Kidney (tissue), 22 donors: ENCODE measurements at places on chromosomes 2 and 18.

DNA sequence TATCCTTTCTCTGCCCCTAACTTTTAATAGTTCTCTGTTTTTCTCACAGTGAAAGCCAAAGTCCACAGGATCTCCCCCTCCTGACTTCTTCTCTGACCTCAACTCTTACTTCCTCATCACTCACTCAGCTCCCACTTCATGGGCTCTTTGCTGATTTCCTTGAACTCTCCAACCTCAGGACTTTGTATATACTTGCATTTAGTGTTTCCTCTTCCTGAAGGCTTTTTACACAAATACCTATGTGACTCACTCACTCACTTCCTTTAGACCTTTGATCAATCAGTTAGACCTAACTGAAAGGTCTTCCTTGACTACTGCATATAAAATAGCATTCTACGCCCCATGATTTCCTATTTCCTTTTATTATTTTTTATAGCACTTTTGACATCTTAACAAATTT lies 233.1 kb upstream of the MEX3C start:
- DNase-seq, result no peak

- no peak for DNase-seq
Measured at GRCh38 chr2:232393556-232393955, 13.1 kb upstream of the ALPG start.

- DNase-seq, result no peak
Measured at GRCh38 chr2:130787841-130788240, 32.5 kb downstream of the AMER3 start.

- no peak for DNase-seq
Measured at GRCh38 chr2:10500601-10501361, 52.7 kb upstream of the ODC1 start.

DNA sequence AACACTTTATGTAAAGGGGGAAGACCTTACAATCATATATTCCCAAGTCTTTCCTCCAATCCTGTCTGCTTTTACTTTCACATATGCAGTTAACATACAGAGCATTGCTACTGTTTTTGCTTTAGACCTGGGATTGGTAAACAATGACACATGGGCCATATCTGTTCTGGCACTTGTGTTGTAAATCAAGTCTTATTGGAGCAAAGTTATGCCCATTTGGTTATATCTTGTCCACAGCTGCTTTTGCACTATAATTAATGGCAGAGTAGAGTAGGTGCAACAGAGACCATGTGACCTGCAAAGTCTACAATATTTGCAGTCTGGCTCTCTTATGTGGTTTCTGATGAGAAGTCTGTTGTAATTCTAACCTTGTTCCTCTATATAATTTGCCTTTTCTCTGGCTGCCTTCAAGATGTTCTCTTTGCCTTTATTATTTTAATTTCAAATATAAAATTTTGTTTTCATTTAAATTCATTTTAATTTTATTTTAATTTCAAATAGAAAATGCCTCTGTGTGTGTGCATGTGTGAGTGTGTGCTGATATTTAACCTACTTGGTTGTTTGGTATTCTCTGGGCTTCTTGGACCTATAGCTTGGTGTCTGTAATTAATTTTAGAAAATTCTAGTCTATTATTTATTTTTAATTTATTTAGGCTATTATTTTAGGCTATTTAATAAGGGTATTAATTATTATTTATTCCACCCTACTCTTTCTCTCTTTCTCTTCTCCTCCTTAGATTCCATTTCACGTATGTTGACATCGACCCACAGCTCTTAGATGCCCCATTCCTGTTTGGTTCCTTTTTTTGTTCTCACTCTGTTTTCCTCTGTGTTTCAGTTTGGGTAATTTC lies 16.8 kb upstream of the LPIN1 start:
- no peak for DNase-seq

DNA sequence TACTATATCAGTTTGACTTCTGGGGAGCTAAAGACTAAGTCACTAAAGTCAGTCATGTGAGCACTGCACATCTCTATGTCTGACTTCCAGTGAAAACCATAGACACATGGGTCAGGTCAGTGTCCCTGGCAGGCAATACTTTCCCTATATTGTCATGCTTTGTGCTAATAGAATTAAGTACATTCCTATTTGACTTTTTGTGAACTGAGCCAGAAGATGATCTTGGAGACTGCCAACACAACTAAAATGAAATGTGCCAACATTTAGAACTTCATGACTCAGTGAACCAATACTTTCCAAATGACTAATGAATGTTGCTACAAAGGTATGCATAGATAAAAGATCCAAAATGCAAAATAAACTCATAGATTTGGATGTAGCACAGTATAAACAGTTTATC lies 820.8 kb upstream of the FAM98A start:
- DNase-seq, result no peak

GRCh38 chr2:204827701-204828590 lies 282.7 kb downstream of the PARD3B start:
- DNase-seq, result peak; percentile 74

- no peak for DNase-seq
Measured at GRCh38 chr2:192410319-192410718, 215.6 kb upstream of the TMEFF2 start.

GRCh38 chr2:237322564-237322963 lies 91.4 kb downstream of the COL6A3 start:
- DNase-seq, result no peak

DNA sequence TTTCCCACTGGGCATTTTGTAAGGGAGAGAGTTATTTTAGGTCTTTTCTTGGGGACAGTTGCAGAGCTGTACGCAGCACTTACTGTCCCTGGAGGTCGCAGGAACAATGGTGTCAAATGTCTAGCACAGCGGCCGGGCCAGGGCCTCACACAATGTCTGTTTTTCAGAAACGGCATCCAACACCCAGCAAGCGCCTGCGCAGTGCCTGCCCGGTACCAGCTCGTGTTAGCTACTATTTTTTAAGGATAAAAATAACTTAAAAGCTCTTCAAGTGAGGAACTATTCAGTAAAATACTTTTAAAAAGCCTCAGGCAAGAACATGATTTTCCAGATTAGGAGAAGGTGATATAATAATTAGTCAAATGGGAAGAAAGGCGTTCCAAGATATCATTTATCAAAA lies 90.0 kb downstream of the MBP start:
- DNase-seq, result no peak

DNA sequence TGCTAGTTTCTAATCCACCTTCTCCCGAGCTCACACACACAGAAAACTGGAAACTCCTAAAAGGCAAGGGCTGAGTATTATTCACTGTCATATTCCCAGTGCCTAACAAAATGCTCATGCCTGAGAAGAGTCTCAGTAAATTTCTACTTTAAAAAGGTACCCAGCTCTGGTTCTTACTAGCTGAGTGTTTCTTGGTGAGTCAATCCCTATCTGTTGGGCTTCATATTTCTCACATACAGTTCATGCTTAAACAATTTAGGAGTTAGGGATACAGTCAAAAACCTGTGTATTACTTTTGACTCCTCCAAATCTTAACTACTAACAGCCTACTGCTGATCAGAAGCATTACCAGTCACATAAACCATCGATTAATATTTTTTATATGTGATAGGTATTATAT lies 204.9 kb downstream of the EN1 start:
- DNase-seq, result no peak
